T-helper 2 cell (primary cell): ENCODE measurements at places on chromosomes 5 and 9.
A peak's percentile ranks its signal among the peaks of the same experiment; 100 is the strongest.

DNA sequence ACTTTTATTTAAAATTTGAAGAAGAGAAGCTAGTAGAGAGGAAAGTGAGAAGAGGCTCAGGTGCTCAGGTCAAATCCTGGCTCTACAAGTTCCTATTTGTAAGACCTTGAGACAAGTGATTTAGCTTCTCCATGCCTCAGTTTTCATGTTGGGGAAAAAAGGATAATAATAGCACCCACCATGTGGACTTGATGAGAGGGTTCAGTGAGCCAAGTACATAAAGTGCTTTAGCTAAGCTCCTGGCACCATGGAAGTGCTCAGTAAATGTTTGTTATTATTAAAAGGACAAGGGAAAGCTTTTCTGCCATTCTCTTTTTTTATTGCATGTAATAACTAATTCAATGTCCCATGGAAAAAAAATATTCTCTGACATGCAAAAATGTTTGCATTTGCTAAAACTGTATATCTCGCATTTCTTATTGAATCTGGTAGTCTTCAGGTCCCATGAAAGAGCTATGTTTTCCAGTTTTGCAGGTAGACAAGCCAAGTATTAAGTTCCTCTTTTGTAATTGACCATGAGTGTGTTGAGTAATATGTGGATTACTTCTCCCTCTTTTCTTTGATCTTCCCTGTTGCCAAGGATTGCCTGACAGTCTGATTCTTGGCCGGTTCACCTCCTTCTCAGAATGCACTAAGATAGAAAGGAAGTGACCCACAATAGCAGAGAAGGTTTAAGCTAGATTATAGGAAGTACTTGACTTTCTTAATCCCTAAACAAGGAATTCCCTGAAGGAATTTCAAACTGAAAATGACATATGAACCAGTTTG lies 45.6 kb upstream of the TRIM32 start:
- DNase-seq = no peak

DNA sequence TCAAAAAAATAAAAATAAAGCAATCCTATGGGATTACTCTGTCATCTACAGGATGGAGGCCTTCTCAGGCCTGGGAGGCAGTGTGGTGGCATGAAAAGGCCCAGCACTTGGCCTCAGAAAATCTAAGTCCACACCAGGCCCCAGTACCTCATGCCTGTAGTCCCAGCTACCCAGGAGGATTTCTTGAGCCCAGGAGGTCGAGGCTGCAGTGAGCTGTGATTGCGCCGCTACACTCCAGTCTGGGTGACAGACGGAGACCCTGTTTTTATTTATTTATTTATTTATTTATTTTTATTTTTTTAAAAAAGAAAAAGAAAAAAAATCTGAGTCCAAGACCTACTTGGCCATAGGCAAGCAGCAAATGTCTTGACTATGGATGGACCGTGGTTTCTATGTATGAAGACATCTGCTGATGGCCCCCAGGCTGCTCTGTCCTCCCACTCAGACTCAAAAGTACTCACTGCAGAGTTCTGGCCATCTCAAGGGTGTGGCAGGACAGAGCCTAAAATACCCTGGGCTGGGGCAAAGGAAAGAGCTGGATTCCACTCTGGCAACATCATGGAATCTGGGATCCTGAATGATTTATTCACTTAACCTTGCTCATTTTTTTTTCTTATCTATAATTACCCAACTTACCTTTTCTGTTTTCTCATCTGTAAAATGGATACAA lies 55.0 kb downstream of the ARHGEF37 start:
- DNase-seq = no peak

DNA sequence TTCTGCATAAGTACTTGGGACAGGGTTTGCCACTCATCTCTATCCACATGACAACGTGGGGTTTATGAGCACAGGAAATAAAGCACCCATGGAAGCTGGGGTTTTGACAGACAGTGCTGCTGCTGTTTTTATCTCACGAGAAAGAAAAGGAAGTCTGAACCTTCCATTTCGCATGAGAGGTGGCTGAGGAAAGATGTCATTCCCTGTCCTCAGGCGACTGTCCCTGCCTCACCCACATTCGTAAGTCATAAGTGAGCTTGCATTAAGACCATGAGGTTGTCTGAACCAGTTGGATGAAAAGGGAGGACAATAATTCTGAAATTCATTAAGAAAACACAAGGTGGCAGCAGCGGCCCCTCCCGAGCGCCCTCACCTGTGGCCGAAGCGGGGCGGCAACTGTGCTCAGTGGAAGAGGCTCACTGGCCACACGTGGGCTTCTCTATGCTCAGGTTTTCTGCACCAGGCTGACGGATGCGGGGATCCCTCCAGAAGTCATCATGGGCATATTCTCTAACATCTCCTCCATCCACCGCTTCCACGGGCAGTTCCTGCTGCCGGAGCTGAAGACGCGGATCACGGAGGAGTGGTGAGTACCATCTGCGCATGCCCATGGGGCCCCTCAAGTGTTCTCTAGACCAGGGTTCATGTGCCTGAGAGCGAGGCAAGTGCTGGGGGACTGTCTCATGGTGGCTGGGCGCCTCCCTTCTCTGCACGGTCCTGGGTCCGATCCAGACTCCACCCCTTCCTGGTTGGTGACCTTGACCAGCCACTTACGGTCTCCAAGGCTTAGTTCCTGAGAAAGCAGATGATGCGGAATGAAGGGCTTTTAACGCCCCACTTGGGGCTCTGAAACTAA lies 54.7 kb upstream of the SUSD3 start:
- DNase-seq = peak; percentile 63

DNA sequence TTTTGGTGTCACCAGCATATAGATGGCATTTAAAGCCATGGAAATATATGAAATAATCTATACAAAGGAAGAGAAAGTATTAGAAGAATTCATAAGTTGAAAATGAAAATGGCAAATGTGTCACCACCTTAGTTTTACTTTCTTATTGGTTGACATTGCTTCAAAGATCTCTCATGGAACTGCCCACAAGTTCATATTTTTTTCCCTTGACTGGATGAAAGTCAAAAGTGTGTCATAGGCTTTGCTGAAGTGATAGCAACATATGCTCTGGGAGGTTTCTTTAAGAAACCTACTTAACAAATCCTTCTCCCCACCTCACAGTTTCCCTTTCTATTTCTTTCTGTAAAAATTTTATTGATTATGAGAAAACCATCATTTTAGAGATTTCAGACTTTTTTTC lies 127.2 kb downstream of the VPS13A start:
- DNase-seq = no peak

GRCh38 chr5:157025093-157025698 lies 33.7 kb downstream of the HAVCR1 start:
- peak; percentile 82 for DNase-seq

- DNase-seq = no peak
These were observed 21.9 kb downstream of the GSN start for GRCh38 chr9:121289772-121290370.

- no peak for DNase-seq
These were observed 439.5 kb upstream of the CD180 start for GRCh38 chr5:67636091-67636490.

DNA sequence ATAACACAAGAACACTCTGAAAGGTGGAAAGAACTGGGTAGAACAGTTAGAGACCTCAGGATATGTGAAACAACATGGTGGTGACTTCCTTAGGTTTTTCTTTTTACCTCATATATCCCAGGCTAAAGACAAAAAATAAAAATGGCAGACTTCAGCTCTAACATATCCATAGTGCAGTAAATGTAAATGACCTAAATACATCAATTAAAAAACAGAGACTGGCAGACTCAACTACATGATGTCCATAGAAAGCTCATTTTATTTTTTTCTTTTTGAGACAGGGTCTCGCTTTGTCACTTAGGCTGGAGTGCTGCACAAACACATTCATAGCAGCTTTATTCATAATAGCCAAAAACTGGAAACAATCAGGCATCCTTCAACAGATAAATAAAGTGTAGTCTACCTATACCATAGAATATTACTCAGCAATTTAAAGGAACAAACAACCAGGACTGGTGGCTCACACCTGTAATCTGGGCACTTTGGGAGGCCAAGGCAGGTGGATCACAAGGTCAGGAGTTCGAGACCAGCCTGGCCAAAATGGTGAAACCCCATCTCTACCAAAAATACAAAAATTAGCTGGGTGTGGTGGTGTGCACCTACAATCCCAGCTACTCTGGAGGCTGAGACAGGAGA lies 4.8 kb downstream of the C5orf15 start:
- DNase-seq = no peak

DNA sequence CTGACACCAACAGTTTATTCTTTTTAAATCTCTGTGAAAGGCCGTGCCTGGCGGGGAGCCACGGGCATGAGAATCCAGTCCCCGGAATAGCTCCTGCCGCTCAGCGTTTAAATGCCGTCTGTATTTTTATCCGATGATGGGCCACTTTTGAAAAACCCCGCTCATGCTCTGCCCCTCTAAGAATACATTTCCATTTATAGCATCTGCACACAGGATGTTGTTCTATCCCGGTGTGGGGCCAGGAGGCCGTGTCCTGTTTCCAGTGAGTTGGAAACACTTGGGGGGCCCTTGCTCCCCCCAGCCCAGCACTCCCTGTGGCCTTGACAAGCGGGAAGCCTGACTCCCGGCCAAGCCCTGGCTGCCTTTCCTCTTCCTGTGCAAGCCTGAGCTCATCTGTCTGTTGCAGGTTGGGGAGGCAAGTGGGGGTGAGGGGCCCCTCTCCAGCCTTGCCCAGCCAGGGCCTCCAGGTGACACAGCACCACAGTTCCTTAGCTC lies 39.0 kb downstream of the ERGIC1 start:
- no peak for DNase-seq

DNA sequence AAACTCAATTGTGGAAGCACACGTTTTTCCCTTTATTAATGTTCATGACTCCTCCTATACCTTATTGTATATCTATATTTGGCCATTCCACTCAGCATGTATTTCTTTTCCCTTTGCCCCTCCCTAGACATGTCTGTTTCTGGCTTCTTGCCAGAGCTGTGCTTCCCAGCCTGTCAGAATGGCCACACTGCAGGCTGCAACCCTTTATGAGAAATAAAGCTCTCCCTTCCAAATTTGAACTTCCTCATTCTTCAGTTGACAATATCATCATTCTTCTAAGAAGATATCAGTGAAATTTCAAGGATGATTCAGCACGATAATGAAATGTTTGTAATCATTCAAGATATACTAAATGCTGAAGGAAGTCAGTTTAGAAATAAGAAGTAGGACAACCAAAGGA lies 107.6 kb upstream of the PRSS3 start:
- no peak for DNase-seq

GRCh38 chr5:41722359-41722950 lies 147.8 kb downstream of the OXCT1 start:
- no peak for DNase-seq

DNA sequence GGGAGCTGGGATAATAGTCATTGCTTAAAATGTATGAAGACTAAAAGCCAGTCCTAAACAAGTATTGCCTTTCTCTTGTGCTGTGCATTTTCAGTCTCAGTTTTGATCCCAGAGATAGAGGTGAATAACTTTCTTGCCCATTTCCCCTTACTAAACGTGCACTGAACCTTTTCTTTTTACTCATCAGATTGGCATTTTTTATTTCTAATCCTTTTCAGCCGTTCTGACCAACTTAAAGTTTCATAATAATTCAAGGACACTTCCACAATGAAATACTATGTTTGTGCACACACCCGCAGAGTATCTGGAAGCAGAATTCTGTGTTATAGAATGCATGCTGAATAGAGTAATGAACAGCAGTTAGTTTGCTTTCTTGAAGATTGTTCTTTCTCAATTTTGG lies 343.6 kb downstream of the LRRC70 start:
- DNase-seq = no peak

- no peak for DNase-seq
These were observed 83.7 kb upstream of the SLC1A3 start for GRCh38 chr5:36522746-36523065.

- no peak for DNase-seq
These were observed 283.6 kb upstream of the NMUR2 start for GRCh38 chr5:152688561-152689249.

DNA sequence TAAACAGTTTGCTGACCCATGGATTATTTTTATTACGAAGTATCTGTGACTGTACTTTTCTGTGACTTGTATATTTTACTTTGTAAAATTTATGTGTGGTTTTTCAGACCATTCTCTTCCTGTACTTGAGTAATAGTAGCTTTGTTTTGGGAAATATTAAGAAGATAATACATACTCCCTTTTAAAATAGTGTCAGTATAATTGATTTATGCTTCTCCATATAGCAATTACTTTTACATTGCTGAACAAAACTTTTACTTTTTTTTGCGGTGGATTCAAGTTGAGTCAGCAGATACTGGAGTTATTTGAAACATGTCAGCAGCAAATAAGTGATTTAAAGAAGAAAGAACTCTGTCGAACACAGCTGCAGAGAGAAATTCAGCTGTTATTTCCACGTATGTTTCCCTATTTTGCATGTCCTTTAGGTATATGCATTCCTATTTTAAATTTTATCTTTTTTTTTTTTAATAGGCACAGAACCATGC lies 28.4 kb downstream of the TENT2 start:
- no peak for DNase-seq

GRCh38 chr9:134284273-134284672 lies 42.0 kb upstream of the RXRA start:
- DNase-seq = no peak

DNA sequence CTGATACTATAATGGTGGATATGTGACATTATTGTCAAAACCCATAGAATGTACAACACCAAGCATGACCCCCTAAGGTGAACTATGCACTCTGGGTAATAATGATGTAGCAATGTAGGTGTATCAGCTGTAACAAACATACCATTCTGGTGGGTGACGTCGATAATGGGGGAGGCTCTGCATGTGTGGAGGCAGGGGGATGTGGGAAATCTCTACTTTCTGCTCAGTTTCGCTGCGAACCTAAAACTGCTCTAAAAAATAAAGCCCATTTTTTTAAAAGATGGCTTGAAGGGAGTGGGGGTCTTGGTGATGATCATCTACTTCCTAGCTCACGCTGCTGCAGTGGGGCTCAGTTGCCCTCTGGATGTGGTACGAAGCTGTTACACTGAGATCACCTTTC lies 51.1 kb downstream of the RASGEF1C start:
- no peak for DNase-seq
